Esophagus muscularis mucosa (tissue), 4 donors: ENCODE measurements at places on chromosomes 5 and 9. TPM values are rescaled to one million over a fixed set of nuclear protein-coding genes. Genes with fewer than 3 reads are reported as not detected.

The SPINK7 gene
- not detected for total RNA-seq

The SLC23A1 gene
- total RNA-seq = not detected

The SLC6A19 gene
- total RNA-seq = not detected

The ENTPD8 gene
- total RNA-seq = not detected

The OLFML2A gene
- total RNA-seq = 39.6 TPM

The RNF183 gene
- total RNA-seq = not detected

The DBH gene
- not detected for total RNA-seq

The CDKN2B gene
- 14.6 TPM for total RNA-seq

The IL5 gene
- not detected for total RNA-seq

The FAM221B gene
- total RNA-seq = not detected

GRCh38 chr5:80037366-80037765 lies 2.2 kb downstream of the THBS4 start:
- peaks cover 5% of the 10 kb centered on the region for H3K4me1 ChIP-seq
- peaks cover 54% of the 10 kb centered on the region for H3K27me3 ChIP-seq
- no peaks in the 10 kb centered on the region for H3K36me3 ChIP-seq
- no peak overlapping the region for H3K27ac ChIP-seq

GRCh38 chr5:169201597-169201996 lies 99.3 kb downstream of the SLIT3 start:
- DNase-seq = no peak
- H3K36me3 ChIP-seq = no peaks in the 10 kb centered on the region
- no peak overlapping the region for H3K27ac ChIP-seq

- peak overlapping the region; percentile 88 for H3K27ac ChIP-seq
- peaks cover 32% of the 10 kb centered on the region for H3K4me1 ChIP-seq
- peak overlapping the region; percentile 72 for H3K4me3 ChIP-seq
- no peaks in the 10 kb centered on the region for H3K27me3 ChIP-seq
Observed at GRCh38 chr5:37370550-37370863, 399 bp downstream of the NUP155 start.

DNA sequence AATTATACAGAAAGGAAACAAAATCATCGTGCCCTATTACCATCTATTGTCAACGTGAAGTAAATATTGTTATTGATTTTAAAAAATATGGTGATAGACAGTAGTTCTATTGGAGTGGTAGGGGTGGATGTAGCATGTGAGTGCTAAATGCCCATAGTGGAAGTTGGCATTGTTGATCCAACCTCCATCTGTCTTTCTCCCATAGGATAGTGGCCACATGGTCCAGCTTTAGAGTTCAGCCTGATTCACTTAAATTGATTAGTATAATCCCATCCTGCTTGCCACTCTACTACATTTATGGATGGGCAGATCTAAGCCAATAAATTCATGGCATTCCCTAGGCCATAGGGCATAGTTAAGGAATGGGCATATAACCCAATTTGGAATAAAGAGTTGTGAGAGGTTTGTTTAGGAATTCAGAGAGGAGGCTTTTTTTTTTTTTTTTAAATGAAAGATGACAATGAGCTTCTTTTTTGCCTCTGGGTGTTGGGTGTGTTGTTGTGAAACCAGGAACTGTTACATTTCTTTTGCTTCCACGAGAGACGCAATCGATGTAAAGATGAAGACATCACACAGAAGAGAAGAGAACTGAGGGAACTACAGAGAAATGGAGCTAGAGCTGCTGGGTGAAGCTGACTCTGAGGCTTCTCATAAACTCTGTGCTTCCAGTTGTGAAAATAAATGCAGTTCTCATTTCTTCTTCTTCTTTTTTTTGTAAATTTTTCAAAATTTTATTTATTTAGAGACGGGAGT lies 12.5 kb upstream of the CHD1 start:
- no peaks in the 10 kb centered on the region for H3K27me3 ChIP-seq
- peaks cover 48% of the 10 kb centered on the region for H3K4me1 ChIP-seq
- peak overlapping the region; percentile 34 for H3K27ac ChIP-seq
- no peak overlapping the region for H3K4me3 ChIP-seq

DNA sequence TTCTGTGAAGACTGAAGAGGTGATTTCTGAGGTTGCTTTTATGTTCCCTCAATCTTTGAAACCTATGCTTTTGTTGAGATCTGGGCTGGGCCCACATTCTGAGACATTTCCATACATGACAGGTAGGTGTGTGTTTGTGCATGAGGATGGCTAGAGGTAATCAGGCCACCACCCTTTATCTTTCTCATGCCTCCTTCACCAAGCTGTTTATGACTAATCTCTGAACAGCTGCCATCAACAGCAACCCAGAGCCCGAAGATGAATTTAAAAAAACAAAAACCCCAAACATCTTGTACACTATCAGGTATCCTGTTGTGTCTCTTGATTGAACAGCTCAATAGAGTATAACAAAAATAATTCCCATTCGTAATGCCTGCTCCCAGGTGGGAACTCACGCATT lies 12.6 kb upstream of the C5orf46 start:
- DNase-seq = no peak
- no peak overlapping the region for H3K27ac ChIP-seq
- H3K4me1 ChIP-seq = no peaks in the 10 kb centered on the region
- H3K4me3 ChIP-seq = no peak overlapping the region
- H3K36me3 ChIP-seq = no peaks in the 10 kb centered on the region

- H3K27ac ChIP-seq = no peak overlapping the region
- H3K27me3 ChIP-seq = no peaks in the 10 kb centered on the region
- no peak for DNase-seq
- peaks cover 8% of the 10 kb centered on the region for H3K4me1 ChIP-seq
- no peaks in the 10 kb centered on the region for H3K36me3 ChIP-seq
- H3K4me3 ChIP-seq = no peak overlapping the region
Observed at GRCh38 chr9:99126312-99126711, 21.4 kb downstream of the TGFBR1 start.

DNA sequence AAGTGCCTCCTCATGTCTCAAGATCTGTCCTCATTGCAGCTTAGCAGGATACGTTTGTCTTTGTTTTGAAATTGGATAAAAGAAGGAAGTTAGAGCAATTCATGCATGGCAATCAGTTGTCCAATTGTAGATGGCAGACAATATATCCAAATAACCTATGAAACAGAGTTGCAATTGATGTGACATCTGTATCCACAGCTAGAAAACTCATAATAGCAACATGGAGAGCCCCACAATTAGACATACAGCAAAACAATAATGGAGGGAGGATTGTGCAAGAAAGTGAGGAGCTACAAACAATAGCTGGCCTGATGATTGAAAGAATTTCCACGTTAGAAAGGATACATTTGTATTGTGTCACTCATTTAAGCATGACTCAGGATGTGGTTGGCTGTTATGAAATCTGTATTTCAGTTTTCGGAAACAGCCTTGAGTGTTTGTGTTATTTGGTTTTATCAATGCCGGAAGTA lies 132.0 kb downstream of the FAM174A start:
- H3K36me3 ChIP-seq = no peaks in the 10 kb centered on the region
- no peaks in the 10 kb centered on the region for H3K27me3 ChIP-seq
- H3K27ac ChIP-seq = no peak overlapping the region
- no peaks in the 10 kb centered on the region for H3K4me1 ChIP-seq
- no peak overlapping the region for H3K4me3 ChIP-seq
- DNase-seq = no peak

- no peaks in the 10 kb centered on the region for H3K27me3 ChIP-seq
- H3K36me3 ChIP-seq = no peaks in the 10 kb centered on the region
- DNase-seq = no peak
- H3K4me3 ChIP-seq = no peak overlapping the region
Observed at GRCh38 chr9:134885001-134885678, 4.5 kb downstream of the FCN2 start.

DNA sequence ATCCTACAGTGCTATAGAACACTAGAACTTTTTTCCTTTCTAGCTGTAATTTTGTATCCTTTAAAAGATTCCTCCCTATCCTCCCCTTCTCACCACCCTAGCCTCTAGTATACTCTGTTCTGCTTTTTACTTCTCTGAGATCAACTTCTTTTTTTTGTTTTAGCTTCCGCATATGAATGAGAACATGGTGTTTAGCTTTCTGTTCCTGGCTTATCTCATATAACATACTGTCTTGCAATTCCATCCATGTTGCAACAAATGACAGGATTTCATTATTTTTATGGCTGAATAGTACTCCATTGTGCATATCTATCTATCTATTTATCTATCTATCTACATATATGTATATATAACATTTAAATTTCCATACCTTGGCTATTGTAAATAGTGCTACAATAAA lies 126.0 kb upstream of the MAN2A1 start:
- no peak overlapping the region for H3K27ac ChIP-seq
- no peak for DNase-seq
- H3K27me3 ChIP-seq = no peaks in the 10 kb centered on the region
- no peak overlapping the region for H3K4me3 ChIP-seq
- H3K4me1 ChIP-seq = no peaks in the 10 kb centered on the region

GRCh38 chr5:137605411-137605810 lies 106.3 kb upstream of the SPOCK1 start:
- no peaks in the 10 kb centered on the region for H3K36me3 ChIP-seq
- peaks cover 39% of the 10 kb centered on the region for H3K27me3 ChIP-seq
- no peak overlapping the region for H3K27ac ChIP-seq
- no peak overlapping the region for H3K4me3 ChIP-seq

GRCh38 chr5:116062352-116062751 lies 22.5 kb upstream of the COMMD10 start:
- DNase-seq = no peak
- no peaks in the 10 kb centered on the region for H3K4me1 ChIP-seq
- H3K36me3 ChIP-seq = no peaks in the 10 kb centered on the region
- H3K27ac ChIP-seq = no peak overlapping the region
- peaks cover 24% of the 10 kb centered on the region for H3K27me3 ChIP-seq
- no peak overlapping the region for H3K4me3 ChIP-seq

GRCh38 chr9:119701651-119702050 lies 332.4 kb upstream of the BRINP1 start:
- H3K4me1 ChIP-seq = no peaks in the 10 kb centered on the region
- H3K4me3 ChIP-seq = no peak overlapping the region
- peak; percentile 31 for DNase-seq
- H3K27ac ChIP-seq = no peak overlapping the region
- no peaks in the 10 kb centered on the region for H3K36me3 ChIP-seq
- no peaks in the 10 kb centered on the region for H3K27me3 ChIP-seq

DNA sequence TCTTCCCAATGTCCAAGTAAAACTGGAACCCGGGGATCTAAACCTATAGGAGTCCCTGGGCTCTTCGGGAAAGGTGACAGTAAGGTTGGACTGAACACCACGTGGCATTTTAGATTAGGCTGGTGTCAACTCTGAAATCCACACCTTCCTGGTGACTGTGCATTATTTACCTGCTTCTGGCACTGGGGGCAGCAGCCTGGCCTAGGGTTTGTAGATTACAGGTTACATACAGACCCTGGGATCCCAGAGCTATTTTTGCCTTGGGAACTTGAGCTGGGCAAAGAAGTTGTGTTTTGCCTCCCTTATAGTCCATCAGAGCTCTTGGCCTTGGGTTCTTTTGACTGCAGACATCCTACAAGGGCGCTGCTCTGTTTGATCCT lies 173.2 kb downstream of the DAB2IP start:
- H3K36me3 ChIP-seq = no peaks in the 10 kb centered on the region
- no peaks in the 10 kb centered on the region for H3K27me3 ChIP-seq
- peaks cover 5% of the 10 kb centered on the region for H3K4me1 ChIP-seq
- H3K27ac ChIP-seq = no peak overlapping the region
- H3K4me3 ChIP-seq = no peak overlapping the region
- DNase-seq = no peak

DNA sequence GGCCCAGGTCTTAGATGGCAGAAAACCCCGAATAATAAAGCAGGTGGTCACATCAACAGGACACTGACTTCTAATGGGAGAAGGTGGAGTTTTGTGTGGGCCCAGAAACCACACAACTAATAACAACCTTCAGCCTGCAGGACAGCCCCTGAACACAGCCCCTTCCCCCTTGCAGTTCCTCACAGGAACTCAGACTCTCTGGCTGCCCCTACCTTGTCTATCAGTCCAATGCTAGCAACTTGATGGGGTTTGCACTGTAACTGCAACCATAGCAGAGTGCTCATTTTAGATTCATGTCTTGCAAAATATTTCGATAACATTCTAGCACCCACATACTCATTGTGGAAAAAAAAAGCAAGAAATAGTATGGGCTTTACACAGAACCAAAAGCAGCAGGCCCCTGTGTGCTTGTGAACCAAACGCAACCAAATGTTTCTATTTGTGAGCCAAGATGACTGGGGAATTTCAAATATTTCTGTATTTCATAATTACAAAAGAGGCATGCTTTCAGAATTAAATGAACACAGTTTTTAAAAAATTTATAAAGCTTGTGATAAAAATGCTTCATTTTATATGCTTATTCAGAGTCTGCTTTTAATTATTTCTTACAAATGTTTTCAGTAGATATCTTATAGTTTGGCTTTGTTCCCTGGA lies 62.7 kb upstream of the PDE4D start:
- no peaks in the 10 kb centered on the region for H3K27me3 ChIP-seq
- no peak for DNase-seq
- H3K4me3 ChIP-seq = no peak overlapping the region
- H3K4me1 ChIP-seq = no peaks in the 10 kb centered on the region
- no peak overlapping the region for H3K27ac ChIP-seq

GRCh38 chr9:97502984-97503861 lies 1.8 kb downstream of the TMOD1 start:
- no peaks in the 10 kb centered on the region for H3K36me3 ChIP-seq
- no peak for DNase-seq
- no peaks in the 10 kb centered on the region for H3K27me3 ChIP-seq
- peak overlapping the region; percentile 95 for H3K4me3 ChIP-seq
- peaks cover 39% of the 10 kb centered on the region for H3K4me1 ChIP-seq

DNA sequence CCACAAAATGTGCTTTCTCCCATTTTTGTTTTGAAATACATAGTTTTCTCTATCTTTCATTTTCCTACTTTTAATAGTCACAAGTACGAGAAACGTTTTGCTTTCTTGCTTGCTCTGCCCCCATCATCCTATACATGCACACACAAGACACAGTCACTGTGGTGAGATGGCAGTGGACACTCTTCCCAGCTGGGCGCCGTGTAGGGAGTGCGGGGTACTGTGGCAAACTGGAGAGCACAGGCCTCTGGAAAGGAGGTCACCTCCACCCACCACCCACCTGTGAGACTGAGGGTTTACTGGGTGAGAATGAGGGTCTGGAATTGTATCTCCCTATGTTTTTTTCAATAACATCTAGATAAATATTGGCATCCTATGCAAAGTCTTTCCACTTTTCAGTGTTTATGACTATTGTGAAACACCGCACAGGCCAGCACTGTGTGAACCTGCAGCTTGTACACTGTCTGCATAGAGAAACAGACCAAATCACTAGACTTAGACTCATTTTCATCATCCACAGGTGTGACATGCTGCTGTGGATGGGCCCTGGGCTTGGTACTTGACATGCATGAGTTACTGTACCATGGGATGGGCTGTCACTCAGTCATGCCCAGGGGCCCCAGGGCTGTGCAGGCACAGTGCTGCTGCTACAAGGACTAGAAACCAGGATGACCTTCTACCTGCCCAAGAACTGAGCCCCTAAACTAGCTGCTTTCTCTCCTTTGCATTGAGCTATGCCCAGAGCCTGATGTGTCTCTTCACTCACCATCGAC lies 118.1 kb upstream of the LMX1B start:
- no peaks in the 10 kb centered on the region for H3K27me3 ChIP-seq
- H3K4me3 ChIP-seq = no peak overlapping the region
- DNase-seq = no peak
- H3K36me3 ChIP-seq = no peaks in the 10 kb centered on the region
- peaks cover 22% of the 10 kb centered on the region for H3K4me1 ChIP-seq
